Femur (tissue), 1 donor: ENCODE measurements at places on chromosomes 3 and 15.

- no peak for DNase-seq
These were observed 36.1 kb upstream of the CNTN6 start for GRCh38 chr3:1056744-1057143.

- no peak for DNase-seq
These were observed 5.8 kb upstream of the DBR1 start for GRCh38 chr3:138180375-138181029.

- DNase-seq = no peak
These were observed 17.7 kb upstream of the PRR23E start for GRCh38 chr3:127175272-127175671.

- no peak for DNase-seq
These were observed 49.3 kb downstream of the HHLA2 start for GRCh38 chr3:108345492-108346205.

DNA sequence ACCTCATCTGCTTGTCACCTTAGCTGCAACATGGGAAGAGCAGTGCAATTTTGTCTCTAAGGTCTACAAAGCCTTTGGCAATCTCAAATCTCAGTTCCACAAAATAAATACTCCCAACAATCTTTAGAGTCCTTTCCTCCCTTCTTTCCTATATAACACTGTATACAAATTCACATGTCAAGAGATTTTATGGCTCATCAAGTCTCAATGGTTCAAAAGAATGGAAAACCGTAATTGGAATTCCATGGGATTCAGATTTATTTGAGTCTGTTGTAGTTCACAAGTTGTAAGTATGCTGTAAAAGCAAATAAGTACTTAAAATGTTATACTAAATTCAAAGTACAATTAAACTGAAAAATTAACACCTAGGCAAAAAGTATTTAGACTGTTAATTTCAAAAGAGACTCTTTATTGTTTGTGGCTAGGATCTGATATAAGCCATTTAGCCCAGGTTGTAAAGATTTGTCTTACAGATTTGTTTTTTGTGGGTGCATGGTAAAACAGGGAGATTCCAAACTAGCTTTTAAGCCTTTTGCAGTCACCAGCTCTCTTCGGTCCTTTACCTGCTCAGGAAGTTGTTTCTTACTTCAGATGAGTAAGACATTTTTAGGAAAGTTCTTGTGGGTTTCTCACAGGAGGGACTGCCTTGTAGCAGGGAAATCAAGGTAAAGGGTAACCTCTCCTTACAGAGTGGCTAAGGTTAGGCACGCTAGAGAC is 50.1 kb downstream of the CMSS1 start:
- DNase-seq = no peak

GRCh38 chr3:131067983-131068382 is 41.3 kb downstream of the NEK11 start:
- DNase-seq = peak; percentile 25
